Stimulated activated CD4-positive, alpha-beta T cell treated with anti-CD3 and anti-CD28 coated beads, Interleukin-1b, Interleukin-23, amount 100 ng/mL, for 4 hours (primary cell): ENCODE measurements at places on chromosomes 6 and 20.

- no peak for DNase-seq
These were observed 1.3 kb downstream of the PDYN start for GRCh38 chr20:1992359-1993110.

GRCh38 chr6:170129691-170130171, 161.1 kb downstream of the DLL1 start:
- no peak for DNase-seq

- no peak for DNase-seq
These were observed 49.0 kb downstream of the RREB1 start for GRCh38 chr6:7156643-7157278.

DNA sequence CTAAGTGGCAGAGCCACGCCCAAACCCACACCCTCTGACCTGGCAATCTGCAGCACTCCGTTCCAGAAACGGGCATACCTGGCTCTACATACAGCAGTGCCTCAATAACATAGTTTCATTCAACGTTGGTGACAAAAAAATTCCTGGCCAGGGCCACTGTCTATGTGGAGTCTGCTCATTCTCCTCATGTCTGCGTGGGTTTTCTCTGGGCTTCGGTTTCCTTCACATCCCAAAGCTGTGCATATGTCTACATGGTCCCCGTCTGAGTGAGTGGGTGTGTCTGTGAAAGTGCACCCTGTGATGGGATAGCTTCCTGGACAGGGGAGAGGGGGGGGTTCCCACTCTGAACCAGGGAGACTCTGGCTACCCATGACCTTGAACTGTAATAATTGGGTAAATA, 2.1 kb downstream of the KIAA0319 start:
- no peak for DNase-seq

GRCh38 chr6:115977220-115977619, 83.5 kb downstream of the FRK start:
- DNase-seq: no peak

- no peak for DNase-seq
These were observed 33.9 kb upstream of the PRSS16 start for GRCh38 chr6:27213544-27214125.

DNA sequence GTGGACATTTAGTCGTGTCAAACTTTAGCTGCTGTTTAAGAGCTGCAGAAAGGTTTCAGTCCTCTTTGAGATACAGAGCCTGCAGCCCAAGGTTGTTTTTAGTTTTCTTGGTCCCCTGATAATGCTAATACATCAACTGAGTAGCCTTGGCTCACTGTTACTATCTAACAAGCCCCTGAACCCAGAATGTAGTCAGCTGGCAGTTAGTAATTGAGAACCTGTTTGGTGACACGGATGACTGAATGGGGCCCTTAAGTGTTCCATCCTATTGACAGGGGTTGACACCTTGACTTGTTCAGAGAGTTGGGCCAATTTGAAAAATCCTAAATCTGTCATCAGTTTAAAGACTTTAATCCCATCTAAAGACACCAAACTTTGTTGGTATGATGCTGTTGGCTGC, 2.8 kb downstream of the RTN4IP1 start:
- no peak for DNase-seq

- DNase-seq: no peak
These were observed 6.6 kb upstream of the KIF13A start for GRCh38 chr6:17994019-17994418.

GRCh38 chr6:148443798-148444560, 101.3 kb downstream of the SASH1 start:
- no peak for DNase-seq
